Right forelimb (tissue), 1 donor: ENCODE measurements at places on chromosomes 4 and X.

DNA sequence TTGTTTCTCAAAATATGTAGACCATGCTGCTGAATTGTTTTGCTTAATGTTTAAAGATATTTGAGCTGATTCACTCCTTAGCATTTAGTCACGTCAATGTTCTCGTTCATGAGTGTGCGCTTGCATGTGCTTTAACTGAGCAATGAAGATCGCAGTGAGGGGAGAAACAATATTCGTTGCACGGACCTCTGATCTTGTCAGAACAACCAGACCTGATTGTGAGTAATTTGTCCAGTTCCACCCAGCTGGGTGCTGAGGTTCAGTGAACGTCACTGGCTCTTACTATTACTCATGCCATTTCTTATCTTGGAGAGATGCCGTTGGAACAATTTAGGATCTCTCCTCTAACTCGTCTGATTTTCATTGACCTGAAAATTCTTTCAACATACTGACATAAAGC is 15.0 kb upstream of the PRKX start:
- DNase-seq = no peak

DNA sequence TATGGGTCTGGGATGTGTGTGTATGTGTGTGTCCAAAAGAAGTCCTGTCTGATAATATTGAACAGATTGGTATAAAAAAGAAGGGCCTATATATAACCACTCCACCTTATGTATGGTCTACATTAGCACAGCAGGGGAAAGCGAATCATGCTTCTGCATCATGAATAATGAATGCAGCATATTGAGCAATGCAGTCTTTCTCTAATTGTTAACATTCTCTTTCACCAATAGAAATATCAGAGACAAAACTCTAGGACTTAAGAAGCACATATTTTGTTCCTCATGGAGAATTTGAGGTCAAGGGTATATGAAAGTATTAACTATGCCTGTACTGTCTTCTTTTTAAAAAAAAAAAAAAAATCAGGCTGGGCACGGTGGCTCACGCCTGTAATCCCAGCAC is 264.3 kb upstream of the NOCT start:
- DNase-seq = no peak

- no peak for DNase-seq
These were observed 5.3 kb upstream of the PDLIM3 start for GRCh38 chr4:185540487-185541120.

DNA sequence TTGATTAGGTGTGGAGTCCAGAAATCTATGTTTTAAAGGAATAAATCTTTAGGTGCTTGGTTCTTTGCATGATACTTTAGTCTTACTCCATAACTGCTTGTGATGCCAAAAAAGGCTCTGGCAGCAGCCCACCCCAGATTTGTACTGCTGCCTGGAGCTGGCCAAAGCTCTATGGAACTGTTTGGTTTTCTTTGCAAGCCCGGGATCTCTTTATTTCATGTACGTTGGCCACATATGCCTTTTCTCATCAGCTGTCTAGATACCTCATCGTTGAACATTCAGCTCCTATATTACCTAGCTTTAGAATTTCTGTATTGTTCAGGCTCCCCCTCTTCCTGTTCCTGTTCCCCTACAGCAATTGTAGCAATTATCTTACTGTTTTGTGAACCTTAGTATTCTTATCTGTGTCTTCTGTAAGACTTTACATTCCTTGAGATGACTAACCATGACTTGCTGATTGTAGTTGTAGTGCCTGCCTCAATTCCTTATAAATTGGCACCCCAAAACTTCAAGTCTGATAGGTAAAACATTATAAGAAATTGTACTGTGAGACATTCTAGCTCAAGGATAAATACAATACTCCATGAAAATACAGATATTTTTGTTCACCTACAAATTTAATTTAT is 199.4 kb upstream of the GPRIN3 start:
- no peak for DNase-seq

- DNase-seq = no peak
These were observed 203.0 kb downstream of the GRIA2 start for GRCh38 chr4:157423526-157424020.

GRCh38 chr4:87679449-87680169 is 29.5 kb downstream of the DMP1 start:
- peak; percentile 61 for DNase-seq

GRCh38 chrX:86455495-86455894 is 307.2 kb downstream of the DACH2 start:
- no peak for DNase-seq

GRCh38 chrX:150933945-150934350 is 35.5 kb upstream of the CD99L2 start:
- no peak for DNase-seq
